ENCODE measurements at places on chromosomes 2 and 18.

- no peak for DNase-seq
These were observed 19.8 kb downstream of the ORC2 start for GRCh38 chr2:200943527-200944105.

- DNase-seq, result no peak
These were observed 1329.1 kb downstream of the DPP10 start for GRCh38 chr2:115771516-115771915.

- DNase-seq, result no peak
These were observed 42.8 kb upstream of the SMAD7 start for GRCh38 chr18:48993586-48993985.

GRCh38 chr2:109290887-109291643 lies 162.1 kb downstream of the SH3RF3 start:
- DNase-seq, result no peak

- no peak for DNase-seq
These were observed 17.5 kb upstream of the EXOC6B start for GRCh38 chr2:72843301-72843700.

GRCh38 chr18:75337348-75337747 lies 90.2 kb downstream of the SMIM21 start:
- no peak for DNase-seq

DNA sequence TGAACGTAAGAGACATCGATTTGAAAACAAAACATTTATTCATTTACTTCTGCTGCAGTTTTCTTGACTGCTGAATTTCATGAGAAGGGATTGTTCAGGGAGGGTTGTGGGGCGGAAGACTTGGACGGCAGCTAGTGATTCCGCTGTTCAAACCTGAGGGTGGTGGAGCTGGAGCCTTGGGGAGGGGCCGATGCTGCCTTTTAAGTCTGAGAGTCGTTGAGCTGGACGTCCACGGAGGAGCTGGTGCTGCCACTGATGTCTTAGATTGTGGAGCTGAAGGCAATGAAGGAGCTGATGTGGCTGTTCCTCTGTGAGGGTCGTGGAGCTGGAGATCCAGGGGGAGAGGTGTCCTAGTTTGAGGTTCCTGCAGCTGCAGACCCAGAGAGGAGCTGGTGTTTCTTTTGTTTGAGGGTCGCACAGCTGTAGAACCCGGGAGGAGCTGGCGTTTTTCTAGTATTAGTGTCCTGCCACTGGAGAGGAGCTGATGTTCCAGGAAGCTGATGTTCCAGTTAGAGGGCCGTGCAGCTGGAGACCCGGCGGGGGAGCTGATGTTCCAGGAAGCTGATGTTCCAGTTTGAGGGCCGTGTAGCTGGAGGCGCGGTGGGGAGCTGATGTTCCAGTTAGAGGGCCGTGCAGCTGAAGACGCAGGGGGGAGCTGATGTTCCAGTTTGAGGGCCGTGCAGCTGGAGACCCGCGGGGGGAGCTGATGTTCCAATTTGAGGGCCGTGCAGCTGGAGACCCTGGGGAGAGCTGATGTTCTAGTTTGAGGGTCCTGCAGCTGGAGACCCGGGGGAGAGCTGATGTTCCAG lies 150.9 kb downstream of the RTP5 start:
- DNase-seq, result no peak

DNA sequence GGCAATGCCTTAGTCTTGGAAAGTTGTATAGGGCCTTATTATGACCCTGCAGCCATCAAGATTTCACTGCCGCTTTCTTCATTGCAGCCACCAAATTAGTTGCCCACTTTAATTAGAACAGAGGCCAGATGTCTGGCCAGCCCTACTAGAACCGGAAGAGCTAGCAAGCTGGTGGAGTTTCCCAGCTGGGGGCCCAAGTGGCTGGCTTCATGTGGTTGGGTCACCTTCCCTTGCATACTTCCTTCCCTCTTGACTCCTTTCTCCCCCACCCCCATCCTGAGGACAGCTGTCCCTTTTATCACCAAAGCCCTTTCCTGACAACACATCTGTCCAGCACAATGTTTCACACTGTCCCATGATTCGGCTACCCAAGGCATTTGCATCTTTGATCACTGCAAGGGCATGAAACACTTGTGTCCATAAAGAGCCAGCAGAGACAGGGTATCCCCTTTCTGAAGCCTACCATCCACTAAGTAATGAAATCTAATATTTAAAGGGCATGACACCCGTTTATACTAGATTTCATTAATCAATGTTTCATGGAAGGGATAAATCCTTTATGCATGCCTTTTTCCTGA lies 187.2 kb downstream of the BCL11A start:
- DNase-seq, result no peak

Measured in activated CD4-positive, alpha-beta T cell treated with anti-CD3 and anti-CD28 coated beads, Interleukin-2, amount 50 U/mL, for 24 hours (primary cell).